Natural killer cell (primary cell): ENCODE measurements at places on chromosomes 5 and 9. TPM values are rescaled to one million over a fixed set of nuclear protein-coding genes. Genes with fewer than 3 reads are reported as not detected.

PCDHB6 gene
- total RNA-seq, result not detected

ZSWIM6 gene
- total RNA-seq, result 8.7 TPM

OR13J1 gene
- total RNA-seq, result not detected

DNA sequence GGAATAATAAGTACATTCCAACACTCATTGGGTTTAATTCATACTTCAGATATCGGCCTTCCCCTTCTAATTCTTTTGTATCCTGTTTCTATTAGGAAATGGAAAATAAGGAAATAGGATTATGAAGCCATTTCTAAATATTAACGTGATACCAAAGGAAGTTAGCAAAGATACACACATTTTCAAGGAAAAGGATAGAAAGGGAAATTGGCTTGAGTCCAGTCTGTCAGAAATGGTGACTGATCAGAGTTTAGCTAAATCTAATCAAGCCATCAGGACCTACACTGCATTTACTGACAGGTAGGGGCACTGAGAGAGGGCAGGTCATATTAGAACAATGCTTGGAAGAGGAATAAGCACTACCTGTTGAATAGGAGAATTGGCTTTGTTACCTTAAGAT, 3.1 kb downstream of the TRPM3 start:
- DNase-seq, result no peak

- DNase-seq, result no peak
Observed at GRCh38 chr9:14031810-14032209, 282.1 kb downstream of the NFIB start.

PCDHA2 gene
- total RNA-seq, result not detected

GRCh38 chr9:86751207-86751606, 196.1 kb downstream of the GAS1 start:
- no peak for DNase-seq

GRCh38 chr5:84088996-84089395, 295.7 kb downstream of the EDIL3 start:
- DNase-seq, result no peak

DOCK8 gene
- total RNA-seq, result 207 TPM

- DNase-seq, result no peak
Observed at GRCh38 chr5:9549941-9550340, 4.1 kb upstream of the SEMA5A start.

- peak; percentile 26 for DNase-seq
Observed at GRCh38 chr9:135924628-135925338, 17.4 kb upstream of the CAMSAP1 start.

MUSK gene
- not detected for total RNA-seq

- no peak for DNase-seq
Observed at GRCh38 chr5:116613445-116613844, 38.8 kb upstream of the SEMA6A start.

GRCh38 chr9:9412241-9412640, 1200.6 kb downstream of the PTPRD start:
- no peak for DNase-seq

DNA sequence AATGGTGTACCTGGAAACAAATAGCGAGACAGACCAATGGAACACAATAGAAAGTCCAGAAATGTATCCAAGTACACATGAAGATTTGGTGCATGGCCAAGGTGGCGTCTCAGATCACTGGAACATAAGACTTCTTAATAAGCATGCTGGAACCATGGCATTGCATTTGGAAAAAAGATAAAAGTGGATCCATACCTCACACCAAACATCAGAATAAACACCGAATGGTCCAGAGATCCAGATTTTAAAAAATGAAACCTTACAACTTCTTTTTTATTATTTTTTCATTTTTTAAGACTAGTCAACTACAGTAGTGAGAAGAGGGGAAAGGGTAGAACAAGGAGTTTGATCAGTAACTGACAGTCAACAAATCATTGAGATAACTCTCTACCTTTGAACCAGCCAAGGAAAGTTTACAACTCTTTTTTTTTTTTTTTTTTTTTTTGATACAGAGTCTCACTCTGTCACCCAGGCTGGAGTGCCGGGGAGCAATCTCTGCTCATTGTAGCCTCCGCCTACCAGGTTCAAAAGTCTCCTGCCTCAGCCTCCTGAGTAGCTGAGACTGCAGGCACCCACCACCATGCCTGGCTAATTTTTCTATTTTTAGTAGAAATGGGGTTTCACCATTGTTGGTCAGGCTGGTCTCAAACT, 8.8 kb upstream of the DUSP1 start:
- no peak for DNase-seq

KIF20A gene
- total RNA-seq, result 0.61 TPM

ENHO gene
- total RNA-seq, result 1.7 TPM

ATP10B gene
- total RNA-seq, result not detected

GRCh38 chr5:161846746-161847145, 1.2 kb upstream of the GABRA1 start:
- no peak for DNase-seq

CSF2 gene
- total RNA-seq, result 1.2 TPM

DNA sequence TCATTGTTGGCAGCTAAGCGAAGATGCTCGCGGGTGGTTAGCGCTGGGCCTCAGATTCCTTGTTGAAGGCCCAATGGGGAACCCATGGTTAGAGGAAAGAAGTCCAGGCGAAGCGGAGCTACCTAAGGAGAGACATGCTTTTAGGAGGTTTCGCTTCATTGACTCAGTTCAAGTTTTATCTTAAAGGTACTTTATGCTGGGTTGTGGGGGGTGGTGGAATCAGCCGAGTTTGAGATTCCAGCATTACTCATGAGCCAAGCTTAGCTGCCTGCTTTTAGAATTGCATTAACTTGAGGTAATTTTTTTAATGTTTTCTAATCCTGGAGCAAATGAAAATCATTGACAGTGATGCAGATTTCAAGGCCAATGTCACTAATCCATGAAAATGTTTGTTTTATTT, 16.1 kb downstream of the MEGF10 start:
- DNase-seq, result no peak

DNA sequence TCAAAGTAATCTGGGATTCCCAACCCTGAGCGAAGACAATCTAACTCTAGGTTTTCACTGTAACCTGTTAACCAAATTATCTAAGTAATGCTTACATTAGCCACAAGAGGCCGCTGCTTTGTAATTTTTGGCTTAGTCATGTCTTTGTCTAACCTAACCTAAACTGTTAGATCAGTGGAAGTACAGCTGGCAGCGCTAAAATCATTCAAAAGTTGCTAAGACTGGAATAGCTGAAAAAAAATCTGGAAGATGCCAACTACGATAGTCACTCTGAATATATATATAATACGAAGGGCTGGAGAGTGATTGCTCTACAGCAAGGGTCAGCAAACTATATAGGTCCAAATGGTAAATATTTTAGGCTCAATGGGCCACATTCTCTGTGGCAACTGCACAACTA, 60.2 kb downstream of the FBXO38 start:
- no peak for DNase-seq

EPB41L4A gene
- 21.9 TPM for total RNA-seq
